Mesenteric fat pad (tissue), 1 donor: ENCODE measurements at places on chromosomes 1 and 21.
A peak's percentile ranks its signal among the peaks of the same experiment; 100 is the strongest.

GRCh38 chr1:190170321-190170720 is 307.3 kb downstream of the BRINP3 start:
- DNase-seq: no peak

GRCh38 chr1:5682626-5683225 is 309.5 kb downstream of the NPHP4 start:
- DNase-seq: peak; percentile 47

DNA sequence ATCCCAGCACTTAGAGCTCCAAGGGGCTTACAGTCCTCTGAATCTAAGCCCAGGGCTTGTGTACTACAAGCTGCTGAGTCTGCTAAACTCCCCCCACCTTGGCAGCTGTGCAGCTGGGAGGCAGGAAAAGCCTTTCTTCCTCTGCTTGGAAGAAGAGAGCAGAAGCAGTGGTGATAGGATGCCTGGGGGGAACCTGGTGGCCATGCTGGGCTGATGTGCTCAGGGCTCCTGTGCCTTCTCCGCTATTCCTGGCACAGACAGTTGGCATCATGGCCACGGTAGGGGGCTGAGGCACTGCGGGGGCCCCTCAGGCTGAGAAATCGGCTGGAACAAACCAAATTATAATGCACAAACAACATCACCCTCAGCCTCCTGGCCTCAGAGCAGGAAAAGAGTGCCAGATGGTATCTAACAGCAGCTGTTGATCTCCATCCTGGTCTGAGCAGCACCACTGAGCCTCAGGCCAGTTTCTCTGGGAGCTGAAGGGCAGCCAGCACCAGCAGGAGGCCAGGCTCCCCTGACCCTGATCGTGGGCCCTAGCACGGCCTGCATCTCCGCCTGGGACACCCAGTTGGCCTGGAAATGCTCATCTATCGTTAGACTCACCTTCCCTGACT is 35.8 kb downstream of the ECE1 start:
- no peak for DNase-seq

GRCh38 chr1:36481771-36482723 is 666 bp downstream of the CSF3R start:
- peak; percentile 82 for DNase-seq

- DNase-seq: no peak
Measured at GRCh38 chr1:115466433-115466832, 128.4 kb upstream of the NGF start.

DNA sequence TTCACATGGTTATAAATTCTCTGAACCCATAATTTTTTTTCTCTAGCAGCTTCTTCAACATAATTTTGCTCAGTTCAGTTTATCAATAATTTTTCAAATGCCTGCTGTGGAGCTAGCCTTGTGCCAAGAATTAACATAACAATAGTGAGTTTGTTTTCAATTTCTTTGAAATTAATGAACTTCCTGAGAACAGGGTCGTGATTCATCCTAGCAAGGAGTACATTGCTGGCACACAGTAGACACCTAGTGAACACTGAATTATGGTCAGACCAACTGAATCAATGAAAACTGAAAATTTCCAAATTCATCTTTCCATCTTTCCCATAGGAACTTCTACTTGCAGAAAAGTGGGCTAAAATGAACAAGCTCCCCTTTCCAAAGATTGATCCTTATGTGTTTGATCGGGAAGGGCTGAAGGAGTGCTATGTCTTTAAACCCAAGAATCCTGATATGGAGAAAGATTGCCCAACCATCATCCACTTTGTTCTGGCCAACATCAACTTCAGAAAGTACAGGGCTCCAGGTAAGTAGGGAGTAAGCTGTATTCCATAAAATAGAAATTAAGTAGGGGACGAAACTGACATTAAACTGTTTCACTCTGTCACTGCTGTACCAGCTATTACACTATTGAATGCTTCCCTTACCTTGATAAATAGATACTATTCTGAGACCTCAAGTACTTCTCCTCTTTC is 148.7 kb downstream of the PLA2G4A start:
- DNase-seq: no peak

- DNase-seq: no peak
Measured at GRCh38 chr1:10561497-10561896, 86.7 kb downstream of the PEX14 start.

GRCh38 chr1:156948708-156949107 is 28.3 kb downstream of the LRRC71 start:
- DNase-seq: no peak

DNA sequence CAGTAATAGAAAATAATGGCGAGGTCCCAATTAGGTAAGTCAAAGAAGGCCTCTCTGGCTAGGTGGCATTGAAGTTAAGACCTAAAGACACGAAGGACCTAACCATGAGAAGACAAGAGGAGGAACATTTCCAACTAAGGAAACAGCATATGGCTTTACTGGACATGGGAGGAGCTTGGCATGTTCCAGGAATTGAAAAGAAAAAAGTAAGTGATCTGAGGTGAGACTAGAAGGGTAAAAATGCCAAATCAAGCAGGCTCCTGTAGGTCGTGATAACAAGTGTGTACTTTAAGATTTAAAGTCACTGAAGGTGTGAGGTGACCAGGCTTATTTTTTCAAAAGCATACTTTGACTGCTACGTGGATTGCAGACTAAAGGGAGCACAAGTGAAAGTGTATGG is 13.4 kb upstream of the CLCC1 start:
- no peak for DNase-seq

- DNase-seq: no peak
Measured at GRCh38 chr1:8712413-8713231, 104.8 kb downstream of the RERE start.

DNA sequence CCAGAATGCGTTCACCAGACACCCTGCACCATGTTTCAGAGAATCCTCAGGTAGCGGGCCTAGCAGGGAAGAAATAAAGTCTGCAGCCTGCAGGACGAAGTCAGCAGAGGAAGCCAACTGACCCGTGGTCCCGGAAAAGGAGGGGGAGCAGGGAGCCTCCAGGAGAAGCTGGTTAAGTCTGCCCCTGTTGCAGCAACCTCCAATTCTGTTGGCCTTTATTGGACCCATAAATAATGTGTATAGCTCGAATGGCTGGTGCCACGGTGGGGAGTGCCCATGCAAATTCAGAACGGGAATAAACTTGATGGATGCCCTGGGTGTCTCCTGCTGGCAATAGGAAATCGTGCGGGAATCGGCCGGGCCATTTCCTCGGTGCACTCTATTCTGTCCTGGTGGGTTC is 254.1 kb downstream of the AJAP1 start:
- DNase-seq: no peak

- DNase-seq: no peak
Measured at GRCh38 chr1:223299553-223299952, 64.4 kb downstream of the SUSD4 start.

DNA sequence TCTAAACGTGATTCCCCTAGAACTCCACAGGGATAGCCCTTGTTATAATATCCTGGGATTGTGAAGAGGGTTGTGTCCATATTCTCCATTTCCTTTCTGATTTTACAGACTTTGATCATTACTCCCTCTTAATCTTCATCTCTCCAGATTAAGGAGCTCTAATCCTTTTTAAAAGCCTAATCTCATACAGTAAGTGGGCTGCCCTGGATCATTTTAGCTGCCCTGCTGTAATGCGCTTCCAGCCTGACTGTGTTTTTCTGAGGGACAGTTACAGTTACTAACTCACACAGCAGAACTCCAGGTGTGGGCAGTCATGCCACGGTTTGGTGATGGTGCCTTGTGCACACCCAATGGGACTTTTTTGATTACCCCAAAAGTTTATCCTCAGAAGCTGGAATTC is 33.5 kb downstream of the PROX1 start:
- DNase-seq: no peak

DNA sequence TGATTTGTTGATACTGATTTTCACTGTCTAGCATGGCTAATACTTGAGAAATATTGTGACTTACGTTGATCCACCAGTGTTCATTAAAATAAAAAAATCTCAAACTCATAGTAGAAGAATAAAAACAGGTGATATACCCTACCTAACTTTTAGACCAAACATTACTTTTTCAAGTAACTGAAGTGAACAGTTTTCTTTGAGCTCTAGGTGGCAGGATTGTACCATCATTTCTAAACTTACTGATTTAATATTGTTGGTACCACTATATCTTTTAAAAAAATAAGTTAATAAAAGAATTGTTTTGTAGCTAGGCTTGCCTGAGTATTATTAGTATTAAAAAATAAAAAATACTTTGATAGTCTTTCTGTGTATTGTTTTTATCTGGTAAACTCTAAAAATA is 21.5 kb downstream of the CDC73 start:
- no peak for DNase-seq

GRCh38 chr1:94036730-94037129 is 84.2 kb downstream of the ABCA4 start:
- DNase-seq: no peak

- DNase-seq: no peak
Measured at GRCh38 chr21:15943009-15943666, 213.4 kb downstream of the USP25 start.

- DNase-seq: no peak
Measured at GRCh38 chr1:164683235-164683634, 124.3 kb downstream of the PBX1 start.

- DNase-seq: no peak
Measured at GRCh38 chr1:87642581-87643221, 314.0 kb downstream of the LMO4 start.

GRCh38 chr21:31110430-31110829 is 72.2 kb upstream of the KRTAP19-8 start:
- no peak for DNase-seq

DNA sequence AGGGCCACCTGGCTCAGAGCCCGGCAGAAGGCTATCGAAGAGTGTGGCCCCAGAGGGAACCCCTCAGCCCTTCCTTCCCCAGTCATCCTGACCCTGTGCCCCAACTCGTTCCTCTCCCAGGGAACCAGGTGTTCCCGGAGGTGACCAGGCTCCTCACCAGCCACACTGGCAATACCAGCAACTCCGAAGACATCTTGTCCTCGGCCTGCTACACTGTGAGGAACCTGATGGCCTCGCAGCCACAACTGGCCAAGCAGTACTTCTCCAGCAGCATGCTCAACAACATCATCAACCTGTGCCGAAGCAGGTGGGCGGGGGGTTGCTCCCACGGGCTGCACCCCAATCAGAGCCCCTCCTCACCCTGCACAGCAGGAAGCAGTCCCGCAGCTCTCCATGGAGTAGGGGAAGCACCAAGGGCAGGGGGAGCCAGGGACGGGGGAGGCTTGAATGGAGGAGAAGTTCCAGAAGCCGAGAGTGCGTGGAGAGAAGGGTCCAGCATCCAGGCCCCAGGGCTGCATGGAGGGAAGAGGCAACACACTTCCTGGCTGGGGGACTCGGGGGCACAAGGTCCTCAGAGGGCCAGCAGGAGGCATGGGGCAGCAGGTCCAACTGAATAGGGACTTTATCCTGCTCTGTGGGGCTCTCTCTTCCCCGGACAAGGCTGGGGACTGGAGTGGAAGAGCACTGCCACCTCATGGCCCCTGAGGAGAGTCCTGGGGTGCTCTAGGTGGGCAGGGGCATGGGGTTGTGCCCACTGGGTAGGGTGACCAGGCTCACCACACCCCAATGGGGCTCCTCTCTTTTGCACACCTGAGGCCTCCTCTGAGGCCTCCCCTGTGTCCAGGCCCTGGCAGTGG is 41.7 kb downstream of the PKP1 start:
- no peak for DNase-seq

DNA sequence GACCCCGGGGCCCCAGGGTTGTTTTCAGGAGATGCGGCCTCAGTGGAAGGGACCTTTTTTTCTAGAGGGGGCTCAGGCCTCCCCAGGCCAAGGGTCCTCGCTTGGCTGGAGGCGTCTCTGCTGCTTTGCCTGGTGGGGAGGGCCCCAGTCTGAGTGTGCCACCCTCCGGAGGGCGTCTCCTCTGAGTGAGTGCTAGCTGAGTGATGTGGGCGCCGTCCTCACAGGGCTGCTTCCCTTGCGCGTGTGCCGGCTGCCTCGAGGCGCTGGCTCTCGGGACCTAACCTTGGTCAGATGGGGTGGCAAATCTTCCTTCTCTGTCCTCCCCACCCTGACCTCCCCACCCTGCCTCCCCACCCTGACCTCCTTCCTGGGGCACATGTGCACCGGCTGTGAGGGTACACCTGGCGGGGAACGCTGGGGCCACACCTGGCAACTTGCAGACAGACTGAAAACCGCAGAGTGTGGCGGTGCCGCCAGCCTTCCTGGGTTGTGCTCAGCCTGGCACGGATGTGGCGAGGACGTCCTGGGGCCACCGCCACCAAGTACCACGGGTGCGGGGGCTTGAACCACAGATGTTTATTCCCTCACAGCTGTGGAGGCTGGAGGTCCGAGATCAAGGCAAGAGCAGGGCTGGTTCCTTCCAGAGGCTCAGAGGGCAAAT is 93.0 kb upstream of the TTC34 start:
- no peak for DNase-seq

- DNase-seq: no peak
Measured at GRCh38 chr21:18155508-18156193, 89.0 kb upstream of the CHODL start.

- DNase-seq: no peak
Measured at GRCh38 chr1:65694933-65695332, 97.8 kb upstream of the PDE4B start.

- DNase-seq: no peak
Measured at GRCh38 chr1:115837341-115837739, 3.6 kb downstream of the NHLH2 start.

DNA sequence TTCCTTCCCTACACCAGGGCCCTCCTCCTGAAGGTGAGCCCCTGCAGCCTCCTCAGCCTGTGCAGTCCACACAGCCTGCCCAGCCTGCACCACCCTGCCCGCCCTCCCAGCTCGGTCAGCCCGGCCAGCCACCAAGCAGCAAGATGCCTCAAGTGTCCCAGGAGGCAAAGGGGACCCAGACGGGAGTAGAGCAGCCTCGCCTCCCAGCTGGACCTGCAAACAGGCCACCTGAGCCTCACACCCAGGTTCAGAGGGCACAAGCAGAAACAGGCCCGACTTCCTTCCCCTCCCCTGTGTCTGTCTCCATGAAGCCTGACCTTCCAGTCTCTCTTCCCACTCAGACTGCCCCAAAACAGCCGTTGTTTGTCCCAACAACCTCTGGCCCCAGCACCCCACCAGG is 38.8 kb downstream of the ZBTB17 start:
- peak; percentile 84 for DNase-seq

GRCh38 chr1:190849346-190849745 is 371.7 kb upstream of the BRINP3 start:
- DNase-seq: no peak

- no peak for DNase-seq
Measured at GRCh38 chr1:12542616-12543592, 75.1 kb downstream of the DHRS3 start.

- DNase-seq: no peak
Measured at GRCh38 chr1:206083750-206084149, 30.8 kb downstream of the RHEX start.

GRCh38 chr1:84133479-84133878 is 10.6 kb upstream of the PRKACB start:
- DNase-seq: no peak

DNA sequence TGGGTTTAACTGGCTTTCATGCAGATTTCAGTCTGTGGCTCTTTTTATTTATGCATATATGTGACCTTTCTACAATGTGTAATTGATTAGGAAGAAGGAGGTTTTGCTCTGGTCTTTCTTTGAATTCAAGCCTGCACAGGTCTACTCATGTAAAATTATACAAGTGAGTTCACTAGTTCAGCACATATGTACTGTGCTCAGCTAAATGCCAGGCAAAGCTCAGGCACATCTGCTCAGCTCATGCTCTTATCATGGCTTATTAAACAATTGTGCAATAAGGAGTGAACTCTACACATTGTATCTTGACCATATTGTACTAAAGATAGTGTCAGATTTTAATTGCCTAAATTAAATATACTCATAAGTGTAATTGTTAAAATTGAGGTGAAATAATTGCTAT is 378.4 kb downstream of the ADGRL2 start:
- DNase-seq: no peak
